Cardiac fibroblast (primary cell): ENCODE measurements at places on chromosomes 12 and 14.

- no peak for DNase-seq
Observed at GRCh38 chr14:87437158-87437557, 555.8 kb downstream of the GALC start.

DNA sequence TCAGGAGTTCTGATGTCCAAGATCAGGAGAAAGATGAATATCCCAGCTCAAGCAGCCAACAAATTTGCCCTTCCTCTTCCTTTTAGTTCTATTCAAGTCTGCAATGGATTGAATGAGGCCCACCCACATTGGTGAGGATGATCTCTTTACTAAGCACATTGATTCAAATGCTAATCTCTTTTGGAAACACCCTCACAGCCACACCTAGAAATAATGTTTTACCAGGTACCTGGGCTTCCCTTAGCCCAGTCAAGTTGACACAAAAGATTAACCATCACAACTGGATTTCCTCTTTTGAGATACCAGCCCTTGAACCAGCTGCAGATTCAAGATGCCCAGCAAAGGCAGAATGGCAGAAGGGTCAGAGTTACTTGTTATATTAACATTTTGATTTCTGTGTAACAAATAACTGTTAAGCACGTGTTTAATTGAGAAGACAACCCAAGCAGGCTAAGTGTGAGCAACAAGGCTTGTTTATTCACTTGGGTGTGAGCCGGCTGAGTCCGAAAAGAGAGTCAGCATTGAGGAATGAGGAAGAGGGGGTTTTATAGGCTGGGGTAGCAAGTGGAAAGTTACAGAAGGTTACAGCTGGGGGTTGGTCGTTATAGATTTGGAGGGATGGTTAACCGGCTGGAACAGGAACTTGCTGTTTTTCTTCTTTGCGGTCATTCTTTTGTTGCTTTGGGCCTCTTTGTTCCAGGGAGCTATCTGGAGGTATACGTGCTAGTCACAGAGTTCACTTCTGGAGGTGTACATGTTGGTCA lies 180.3 kb downstream of the EMP1 start:
- no peak for DNase-seq

- no peak for DNase-seq
Observed at GRCh38 chr12:42469355-42470175, 120.0 kb downstream of the PRICKLE1 start.

- no peak for DNase-seq
Observed at GRCh38 chr12:28026701-28027100, 54.2 kb upstream of the PTHLH start.

- no peak for DNase-seq
Observed at GRCh38 chr12:104952816-104953215, 5.3 kb downstream of the SLC41A2 start.

GRCh38 chr12:52924764-52925716 lies 20.2 kb upstream of the KRT8 start:
- peak; percentile 87 for DNase-seq

- peak; percentile 85 for DNase-seq
Observed at GRCh38 chr14:80213602-80214001, 2.3 kb upstream of the DIO2 start.

- no peak for DNase-seq
Observed at GRCh38 chr14:74622257-74622656, 10.2 kb upstream of the LTBP2 start.

DNA sequence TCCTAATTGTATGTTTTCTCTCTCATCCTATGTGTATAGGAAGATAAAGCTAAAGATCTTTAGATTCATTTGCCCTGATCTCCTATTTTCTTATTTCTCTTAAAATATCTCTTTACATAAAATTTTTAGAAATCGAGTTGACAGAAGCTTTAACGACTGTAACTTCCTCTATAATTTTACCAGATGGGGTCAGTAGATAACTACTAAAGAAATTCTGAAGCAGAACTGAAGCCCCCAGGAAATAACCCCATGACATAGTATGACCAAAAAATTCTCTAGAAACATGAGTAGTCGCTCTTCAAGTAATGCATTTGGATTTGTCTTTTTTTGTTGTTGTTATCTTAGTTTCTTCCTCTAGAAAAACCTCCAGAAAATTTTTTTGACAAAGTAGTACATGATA lies 288.0 kb downstream of the ERC1 start:
- DNase-seq, result peak; percentile 17

DNA sequence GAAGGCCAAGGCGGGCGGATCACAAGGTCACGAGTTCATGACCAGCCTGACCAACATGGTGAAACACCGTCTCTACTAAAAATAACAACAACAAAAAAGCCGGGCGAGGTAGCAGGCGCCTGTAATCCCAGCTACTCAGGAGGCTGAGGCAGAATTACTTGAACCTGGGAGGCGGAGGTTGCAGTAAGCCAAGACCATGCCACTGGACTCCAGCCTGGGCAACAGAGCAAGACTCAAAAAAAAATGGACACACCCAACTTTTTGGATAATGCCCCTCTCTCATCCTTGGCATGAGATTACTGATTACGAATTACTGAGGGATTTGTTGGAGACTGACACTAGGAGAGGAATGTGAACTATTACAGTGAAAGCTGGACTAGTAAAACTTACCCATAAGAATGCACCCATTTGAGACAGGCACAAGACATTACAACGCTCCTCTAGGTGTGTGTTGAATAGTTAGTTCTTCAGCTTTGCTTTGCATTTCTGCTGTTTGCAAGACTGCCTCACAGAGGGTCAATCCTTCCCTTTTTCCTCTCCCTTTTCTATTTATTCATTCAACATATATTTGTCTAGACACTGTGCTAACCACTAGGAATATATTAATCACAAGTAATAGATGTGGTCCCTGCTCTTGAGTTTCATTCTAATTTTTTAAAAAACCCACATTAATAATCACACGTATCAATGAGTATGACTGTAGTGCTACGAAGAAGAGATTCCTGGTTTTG lies 46.0 kb upstream of the OR5AU1 start:
- DNase-seq, result no peak

GRCh38 chr12:116700066-116700465 lies 37.8 kb downstream of the SPRING1 start:
- DNase-seq, result no peak

- peak; percentile 58 for DNase-seq
Observed at GRCh38 chr12:56190695-56191155, 1.4 kb upstream of the SMARCC2 start.
